ENCODE measurements at places on chromosomes 7 and 10. TPM values are rescaled to one million over a fixed set of nuclear protein-coding genes. Genes with fewer than 3 reads are reported as not detected.
A peak's percentile ranks its signal among the peaks of the same experiment; 100 is the strongest.

DNA sequence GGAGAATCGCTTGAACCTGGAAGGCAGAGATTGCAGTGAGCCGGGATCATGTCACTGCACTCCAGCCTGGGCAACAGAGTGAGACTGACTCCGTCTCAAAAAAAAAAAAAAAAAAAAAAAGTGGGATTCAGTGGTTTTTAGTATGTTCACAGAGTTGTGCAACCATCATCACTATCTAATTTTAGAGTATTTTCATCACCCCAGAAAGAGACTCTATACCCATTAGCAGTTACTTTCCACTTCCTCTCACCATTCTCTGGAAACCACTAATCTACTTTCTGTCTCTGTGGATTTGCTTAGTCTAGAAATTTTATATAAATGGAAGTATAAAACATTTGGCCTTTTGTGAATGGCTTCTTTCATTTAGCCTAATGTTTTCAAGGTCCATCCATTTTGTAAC, 113.4 kb downstream of the ST7 start:
- no peak for DNase-seq

DNA sequence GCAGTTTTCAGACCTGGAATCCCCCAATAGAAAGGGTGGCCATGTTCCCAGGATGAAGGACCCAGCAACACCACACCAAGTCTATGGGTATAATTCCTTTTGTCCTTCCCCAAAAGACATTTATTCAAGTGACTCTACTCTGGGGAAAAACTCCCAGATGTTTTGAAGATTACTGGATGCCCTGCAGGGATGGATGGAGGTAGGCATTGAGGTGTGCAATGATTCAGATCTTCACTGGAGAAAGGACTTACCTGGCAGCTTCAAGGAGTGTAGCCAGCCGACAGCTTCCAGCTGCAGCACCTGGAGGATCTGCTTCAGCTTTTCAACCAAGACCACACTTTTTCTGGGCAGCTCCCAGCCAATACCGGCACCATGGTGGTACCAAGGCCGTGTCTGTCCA, 172.0 kb downstream of the BAMBI start:
- DNase-seq: no peak

DNA sequence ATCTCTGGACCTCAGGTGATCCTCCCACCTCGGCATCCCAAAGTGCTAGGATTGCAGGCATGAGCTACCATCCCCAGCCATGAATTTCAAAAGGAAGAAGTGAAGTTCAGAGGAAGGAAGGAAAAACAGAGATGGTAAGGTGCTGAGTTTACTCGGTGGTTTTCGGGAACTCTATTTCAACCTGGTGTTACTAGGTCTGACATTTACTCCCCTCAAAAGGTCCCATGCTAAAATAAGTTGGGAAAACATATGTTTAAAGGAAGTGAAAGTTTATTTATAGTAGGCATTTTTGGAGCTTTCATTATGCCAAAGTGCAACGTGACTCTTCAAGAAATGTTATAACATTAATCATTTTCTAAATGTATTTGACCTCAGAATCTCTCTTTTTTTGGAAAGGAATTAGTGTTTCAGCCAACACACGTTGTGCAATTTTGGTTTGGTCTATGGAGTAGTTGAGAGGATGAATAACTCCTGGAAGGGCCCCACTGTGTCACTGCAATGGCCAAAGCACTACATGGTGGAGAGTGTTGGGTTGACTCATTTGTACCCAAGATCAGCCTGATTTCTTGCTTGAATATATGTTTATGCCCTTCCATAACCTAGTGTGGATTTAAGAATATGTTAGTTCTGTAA, 114.7 kb upstream of the FAM171A1 start:
- peak; percentile 7 for DNase-seq

DNA sequence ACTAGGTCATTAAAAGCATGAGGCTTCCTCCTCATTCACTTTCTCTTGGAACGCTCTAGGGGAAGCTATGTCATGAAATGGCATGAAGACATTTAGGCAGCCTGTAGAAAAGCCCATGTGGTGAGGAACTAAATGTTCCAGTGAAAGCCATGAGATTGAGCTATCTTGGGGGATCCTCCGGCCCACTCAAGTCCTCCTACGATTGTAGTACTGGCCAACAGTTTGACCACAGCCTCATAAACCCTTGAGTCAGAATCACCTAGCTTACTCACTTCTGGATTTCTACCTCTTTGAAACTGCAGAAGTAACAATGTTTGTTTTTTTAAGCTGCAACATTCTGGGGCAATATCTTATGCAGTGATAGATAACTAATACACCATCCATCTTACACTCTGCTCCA, 605.1 kb downstream of the SORCS1 start:
- DNase-seq: peak; percentile 54

Gene GNB2
- total RNA-seq: 308 TPM

Gene UCN3
- total RNA-seq: not detected

DNA sequence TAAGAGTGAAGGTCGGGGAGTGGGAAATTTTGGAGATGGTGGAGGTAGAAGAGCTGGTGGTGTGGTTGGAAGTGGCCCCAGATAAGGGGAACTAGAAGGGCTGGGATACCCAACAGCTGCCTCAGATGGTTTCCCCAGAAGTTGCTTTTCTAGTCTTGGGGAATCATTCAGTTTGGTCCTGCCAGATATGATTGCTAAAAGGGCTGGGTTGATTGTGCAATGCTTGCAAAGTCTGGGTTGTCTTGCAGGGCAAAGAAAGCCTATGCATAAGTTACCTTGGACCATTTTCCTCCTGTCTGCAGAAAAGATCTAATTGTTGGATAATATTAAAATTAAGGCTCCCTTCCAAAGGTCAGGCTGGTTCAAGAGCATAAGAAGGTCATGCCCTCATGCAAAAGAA, 213.8 kb upstream of the ZNF804B start:
- no peak for DNase-seq

Gene CALML5
- total RNA-seq: not detected
